NCI-H146 (cell line): ENCODE measurements at places on chromosomes 2 and 18.
A peak's percentile ranks its signal among the peaks of the same experiment; 100 is the strongest.

DNA sequence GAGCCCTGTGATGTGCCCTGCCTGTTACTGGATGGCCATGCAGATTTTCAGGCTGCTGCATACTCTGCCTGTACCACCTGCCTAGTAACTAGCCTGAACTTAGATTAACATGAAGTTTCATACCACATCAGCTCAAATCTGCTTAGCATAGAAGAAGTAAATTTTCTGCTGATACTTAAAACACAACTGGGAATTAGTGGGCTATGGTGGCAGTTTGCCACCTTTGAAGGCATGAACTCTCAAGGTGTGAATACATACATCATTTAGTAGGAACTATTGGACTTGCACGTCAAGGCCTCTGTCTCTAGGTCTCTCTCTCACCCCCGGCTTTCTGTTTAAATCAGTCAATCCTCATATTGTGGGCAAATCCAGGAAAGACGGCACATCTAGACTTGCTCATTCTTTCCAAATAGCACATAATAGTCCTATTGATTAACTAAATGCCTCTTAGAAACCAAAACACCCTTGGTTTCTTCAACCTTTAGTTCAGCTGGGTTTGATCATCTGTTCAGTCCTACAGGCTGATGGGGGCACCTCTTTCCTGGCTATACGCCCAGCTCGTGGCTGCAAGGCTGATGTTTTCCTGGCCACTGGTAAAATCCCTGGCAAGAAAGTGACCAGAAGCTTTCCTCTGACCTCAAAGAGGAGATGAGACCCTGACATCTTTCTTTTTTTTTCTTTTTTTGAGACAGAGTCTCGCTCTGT lies 58.4 kb downstream of the ALPK2 start:
- no peak for DNase-seq

DNA sequence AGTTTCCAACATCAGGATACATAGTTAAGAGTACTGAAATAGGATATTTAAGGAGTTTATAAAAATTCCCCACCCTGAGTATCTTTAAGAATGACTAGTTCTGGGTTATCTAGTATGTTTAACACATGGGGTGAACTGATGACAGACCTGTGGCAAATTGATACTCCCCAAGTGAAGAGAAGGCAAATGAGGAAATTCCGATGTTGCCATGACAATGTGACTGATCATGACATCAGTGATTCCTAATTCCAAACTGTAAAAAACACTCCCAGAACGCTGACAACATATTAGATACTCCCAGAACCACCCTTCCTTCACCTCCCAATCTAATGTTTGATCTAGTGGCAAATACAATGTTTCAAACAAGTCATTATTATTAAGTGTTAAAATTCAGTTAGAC lies 77.6 kb downstream of the RBMS1 start:
- DNase-seq: no peak

GRCh38 chr2:46047290-46047689 lies 249.9 kb upstream of the EPAS1 start:
- no peak for DNase-seq

- no peak for DNase-seq
Observed at GRCh38 chr2:138722316-138722715, 57.9 kb downstream of the NXPH2 start.

DNA sequence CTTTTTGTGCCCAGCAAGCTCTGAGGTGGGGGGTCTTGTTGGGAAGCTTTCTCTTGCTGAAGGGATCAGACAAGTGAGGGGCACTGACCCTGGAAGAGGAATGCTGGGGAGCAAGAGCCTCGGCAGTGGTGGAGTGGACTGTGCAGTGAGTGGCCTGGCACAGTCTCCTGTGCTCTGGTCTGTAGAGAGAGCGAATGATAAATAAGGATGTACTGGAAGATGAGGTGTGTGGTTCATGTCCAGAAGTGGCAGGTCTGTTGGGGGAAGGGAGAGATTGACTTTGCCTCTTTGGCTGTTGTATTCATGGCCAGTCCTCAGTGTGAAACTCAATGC lies 5.3 kb upstream of the SLC20A1 start:
- no peak for DNase-seq

DNA sequence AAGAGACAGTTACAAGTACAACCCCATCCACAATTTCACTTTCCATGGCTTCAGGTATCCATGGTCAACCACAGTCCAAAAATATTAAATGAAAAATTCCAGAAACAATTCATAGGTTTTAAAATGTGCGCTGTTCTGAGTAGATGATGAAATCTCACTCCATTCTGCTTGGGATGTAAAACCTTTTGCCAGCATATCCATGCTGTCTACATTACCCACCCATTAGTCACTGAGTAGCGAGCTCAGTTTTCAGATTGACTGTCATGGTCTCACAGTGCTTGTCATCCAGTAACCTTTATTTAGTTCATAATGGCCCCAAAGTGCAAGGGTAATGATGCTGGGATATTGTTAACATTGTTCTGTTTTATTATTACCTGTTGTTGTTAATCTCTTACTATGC lies 40.5 kb downstream of the SMAD4 start:
- no peak for DNase-seq

GRCh38 chr2:18065249-18065648 lies 186.8 kb downstream of the KCNS3 start:
- no peak for DNase-seq

- DNase-seq: no peak
Observed at GRCh38 chr2:15521641-15522181, 39.4 kb downstream of the NBAS start.

- no peak for DNase-seq
Observed at GRCh38 chr18:2847317-2848246, 776 bp downstream of the EMILIN2 start.

- no peak for DNase-seq
Observed at GRCh38 chr2:152155209-152155608, 20.4 kb downstream of the STAM2 start.

DNA sequence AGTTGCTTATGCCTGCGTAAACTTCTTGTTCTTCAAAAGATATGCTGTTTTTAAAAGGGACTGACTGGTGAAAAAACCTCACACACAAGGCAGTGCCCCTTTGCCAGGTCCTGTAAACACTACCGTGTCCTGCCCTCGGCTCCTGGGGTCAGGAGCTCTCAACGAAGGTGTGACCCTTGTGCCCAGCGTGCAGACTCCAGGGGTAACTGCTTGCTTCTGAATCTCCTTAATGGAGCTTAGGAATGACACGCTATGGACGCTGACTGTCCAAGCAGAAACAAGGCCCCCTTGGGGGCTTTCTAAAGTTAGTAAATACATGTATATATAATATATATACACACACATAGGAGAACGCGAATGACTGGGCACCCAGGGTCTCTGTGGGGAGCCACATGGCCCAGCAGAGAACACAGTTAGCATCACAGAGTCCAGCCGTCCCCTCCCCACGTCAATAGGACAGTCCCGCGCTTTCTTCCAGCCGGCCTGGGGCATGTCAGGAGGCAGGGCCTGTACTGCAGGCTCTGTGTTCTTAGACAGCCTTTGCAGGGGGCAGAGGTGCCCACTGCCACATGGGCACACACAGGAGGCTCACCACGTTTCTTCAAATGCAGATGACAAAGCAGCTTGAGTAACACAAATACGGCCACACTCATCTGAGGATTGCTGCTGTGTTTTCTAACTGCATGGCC lies 96.1 kb downstream of the HDAC4 start:
- no peak for DNase-seq

- no peak for DNase-seq
Observed at GRCh38 chr2:119229716-119230115, 6.1 kb downstream of the STEAP3 start.

DNA sequence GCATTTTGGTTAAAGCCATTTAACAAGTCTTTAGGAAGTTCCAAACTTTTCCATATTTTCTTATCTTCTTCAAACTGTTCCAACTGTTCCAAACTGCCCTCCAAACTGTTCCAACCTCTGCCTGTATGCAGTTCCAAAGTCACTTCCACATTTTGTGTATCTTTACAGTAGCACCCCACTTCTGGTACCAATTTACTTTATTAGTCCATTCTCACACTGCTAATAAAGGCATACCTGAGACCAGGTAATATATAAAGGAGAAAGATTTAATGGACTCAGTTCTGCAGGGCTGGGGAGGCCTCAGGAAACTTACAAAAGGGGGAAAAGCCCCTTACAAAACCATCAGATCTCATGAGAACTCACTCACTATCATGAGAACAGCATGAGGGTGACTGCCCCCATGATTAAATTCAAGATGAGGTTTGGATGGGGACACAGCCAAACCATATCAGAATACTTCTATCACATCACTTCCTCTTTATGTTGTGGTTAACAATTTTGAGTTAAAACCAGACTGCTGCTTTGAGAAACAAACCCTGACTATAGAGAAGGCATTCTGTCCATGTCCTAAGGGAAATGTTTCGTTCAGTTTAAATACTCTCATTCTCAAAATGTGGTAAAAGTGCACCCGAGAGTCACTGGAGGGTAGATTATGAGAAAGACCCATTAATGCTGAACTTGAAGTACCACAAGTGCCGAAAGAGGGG lies 11.0 kb downstream of the IL18R1 start:
- no peak for DNase-seq

DNA sequence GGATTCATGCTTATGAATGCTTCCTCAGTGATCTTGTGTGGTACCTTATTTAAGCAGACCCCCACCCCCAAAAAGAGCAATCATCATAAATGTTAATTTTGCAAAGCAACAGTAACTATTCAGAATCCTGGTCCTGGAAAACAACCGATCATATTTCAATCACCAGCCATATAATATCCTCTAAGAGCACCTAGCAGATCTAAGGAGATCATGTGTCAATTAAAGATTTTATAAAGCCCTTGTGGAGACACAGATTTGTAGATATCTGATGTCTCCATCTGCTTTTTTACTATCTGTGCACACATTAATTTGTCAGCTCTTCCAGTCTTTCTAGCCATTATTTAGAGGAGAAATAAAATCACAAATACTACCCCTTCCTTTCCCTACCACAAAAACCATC lies 423.7 kb downstream of the TGIF1 start:
- DNase-seq: no peak

GRCh38 chr18:79687806-79688205 lies 8.2 kb downstream of the CTDP1 start:
- DNase-seq: no peak

- no peak for DNase-seq
Observed at GRCh38 chr18:74271635-74272034, 20.1 kb downstream of the CYB5A start.

- no peak for DNase-seq
Observed at GRCh38 chr2:73979686-73980085, 5.0 kb upstream of the TET3 start.

DNA sequence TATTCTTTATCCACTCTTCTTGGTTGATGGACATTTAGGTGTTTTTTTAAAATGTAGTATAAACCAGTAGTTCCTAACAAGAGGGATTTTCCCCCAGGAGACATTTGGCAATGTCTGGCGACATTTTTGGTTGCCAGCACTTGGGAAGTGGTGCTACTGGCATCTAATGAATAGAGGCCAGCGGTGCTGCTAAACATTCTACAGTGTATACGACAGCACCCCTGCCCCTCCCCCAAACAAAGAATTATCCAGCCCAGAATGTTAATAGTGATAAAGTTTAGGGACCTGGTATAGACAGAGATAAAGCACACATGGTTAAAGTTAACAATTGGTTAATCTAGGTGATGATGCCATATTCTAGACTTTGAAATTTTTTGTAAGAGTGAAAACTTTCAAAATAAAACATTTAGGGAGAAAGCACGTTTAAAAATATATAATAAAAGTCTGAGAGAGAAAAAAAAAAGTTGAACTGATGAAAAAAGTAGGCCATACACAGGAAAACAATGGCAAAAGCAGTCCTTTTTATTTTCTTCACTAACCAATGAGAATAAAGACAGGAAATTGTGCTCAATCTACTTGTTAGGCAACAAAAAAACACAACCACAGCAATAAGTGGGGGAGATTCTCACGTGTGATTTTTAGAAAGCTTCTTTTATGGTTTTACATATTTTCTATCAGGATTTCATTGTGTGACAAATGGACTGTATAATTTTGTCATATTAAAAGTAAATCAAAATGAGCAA lies 14.8 kb downstream of the FBXO48 start:
- no peak for DNase-seq

DNA sequence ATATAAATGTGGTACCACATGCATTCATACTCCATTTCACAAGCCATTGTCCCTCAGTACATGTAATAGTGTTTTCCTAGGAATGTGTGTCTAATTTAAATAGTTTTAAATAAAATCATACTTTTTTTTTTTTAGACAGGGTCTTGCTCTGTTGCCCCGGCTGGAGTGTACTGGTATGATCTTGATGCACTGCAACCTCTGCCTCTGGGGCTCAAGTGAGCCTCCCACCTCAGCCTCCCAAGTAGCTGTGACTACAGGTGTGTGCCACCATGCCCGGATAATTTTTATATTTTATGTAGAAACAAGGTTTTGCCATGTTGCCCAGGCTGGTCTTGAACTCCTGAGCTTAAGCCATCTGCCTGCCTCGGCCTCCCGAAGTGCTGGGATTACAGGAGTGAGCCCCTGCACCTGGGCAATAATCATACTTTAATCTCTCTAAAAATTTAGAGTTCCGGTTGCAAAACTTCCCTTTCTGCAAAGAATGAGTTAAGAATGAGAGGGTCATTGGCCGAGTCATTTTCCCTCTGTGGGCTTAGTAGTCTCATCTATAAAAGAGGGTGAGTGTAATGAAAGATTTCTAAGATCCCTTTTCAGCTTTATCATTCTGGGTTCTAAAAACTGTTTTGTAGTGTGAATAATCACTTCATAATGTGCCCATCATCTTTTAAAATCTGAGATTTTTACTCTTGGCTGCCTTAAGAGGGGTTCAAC lies 116.0 kb upstream of the PELI1 start:
- DNase-seq: no peak

DNA sequence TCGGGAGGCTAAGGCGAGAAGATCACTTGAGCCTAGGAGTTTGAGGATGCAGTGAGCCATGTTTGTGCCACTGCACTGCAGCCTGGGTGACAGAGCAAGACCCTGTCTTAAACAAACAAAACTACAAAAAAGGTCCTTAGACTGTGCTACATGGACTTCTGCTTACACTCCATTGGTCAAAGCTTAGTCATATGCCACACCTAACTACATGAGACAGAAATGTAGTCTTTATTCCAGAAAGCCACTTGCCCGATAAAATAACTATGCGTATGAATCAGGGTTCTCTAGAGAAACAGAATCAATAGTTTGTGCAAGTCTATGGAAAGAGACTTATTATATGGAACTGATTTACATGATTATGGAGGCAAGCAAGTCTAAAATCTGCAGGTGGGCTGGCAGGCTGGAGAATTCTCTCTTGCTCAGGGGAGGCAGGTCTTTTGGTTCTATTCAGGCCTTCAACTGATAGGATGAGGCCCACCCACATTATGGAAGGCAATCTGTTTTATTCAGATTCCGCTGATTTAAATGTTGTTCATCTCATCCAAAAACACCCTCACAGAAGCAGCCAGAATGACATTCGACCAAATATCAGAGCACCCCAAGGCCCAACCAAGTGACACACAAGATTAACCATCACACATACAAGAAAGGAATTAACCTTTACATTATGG lies 114.4 kb upstream of the SIX2 start:
- no peak for DNase-seq

GRCh38 chr2:158775273-158776027 lies 19.7 kb upstream of the DAPL1 start:
- DNase-seq: no peak

GRCh38 chr2:65227020-65227455 lies 593 bp upstream of the ACTR2 start:
- DNase-seq: peak; percentile 36

GRCh38 chr2:107525406-107525805 lies 301.3 kb upstream of the RGPD4 start:
- no peak for DNase-seq
